Naive B cell (primary cell): ENCODE measurements at places on chromosomes 3 and 15. TPM values are rescaled to one million over a fixed set of nuclear protein-coding genes. Genes with fewer than 3 reads are reported as not detected.

The DNAJC17 gene
- 26.3 TPM for polyA plus RNA-seq

The WHAMM gene
- 5.4 TPM for polyA plus RNA-seq

The NEK10 gene
- polyA plus RNA-seq, result 0.35 TPM

The TMEM158 gene
- polyA plus RNA-seq, result not detected

The NLGN1 gene
- not detected for polyA plus RNA-seq

The ELP6 gene
- 59.9 TPM for polyA plus RNA-seq

The ALDH1A2 gene
- not detected for polyA plus RNA-seq

The KIF7 gene
- not detected for polyA plus RNA-seq

The UCN2 gene
- not detected for polyA plus RNA-seq

The NSMCE3 gene
- polyA plus RNA-seq, result 39.8 TPM

The HHATL gene
- not detected for polyA plus RNA-seq

The MCF2L2 gene
- polyA plus RNA-seq, result not detected

The NR1I2 gene
- not detected for polyA plus RNA-seq

The CDV3 gene
- 33.3 TPM for polyA plus RNA-seq

The CNTN6 gene
- not detected for polyA plus RNA-seq

The IQCF5 gene
- polyA plus RNA-seq, result not detected

The CPA3 gene
- not detected for polyA plus RNA-seq

The PRTG gene
- polyA plus RNA-seq, result not detected

The LYZL4 gene
- polyA plus RNA-seq, result not detected

The ITIH1 gene
- polyA plus RNA-seq, result 3.7 TPM

The RBMS3 gene
- 0.12 TPM for polyA plus RNA-seq

The TUSC7 gene
- polyA plus RNA-seq, result not detected

The IL12A gene
- polyA plus RNA-seq, result 5.3 TPM

The IL5RA gene
- polyA plus RNA-seq, result 0.49 TPM

The ZMYND10 gene
- not detected for polyA plus RNA-seq

The CAV3 gene
- polyA plus RNA-seq, result not detected

The MYO1E gene
- 37.7 TPM for polyA plus RNA-seq

The TMC3 gene
- polyA plus RNA-seq, result not detected

The ACTRT3 gene
- 0.45 TPM for polyA plus RNA-seq

The NTRK3 gene
- not detected for polyA plus RNA-seq

The PLA2G4B gene
- not detected for polyA plus RNA-seq

The P3H2 gene
- not detected for polyA plus RNA-seq

The SMCO1 gene
- not detected for polyA plus RNA-seq

The SERINC4 gene
- polyA plus RNA-seq, result 2.2 TPM

The CNTN4 gene
- not detected for polyA plus RNA-seq

The SNURF gene
- polyA plus RNA-seq, result 20.7 TPM

The RTP1 gene
- not detected for polyA plus RNA-seq

The PLA1A gene
- not detected for polyA plus RNA-seq

The CFAP92 gene
- polyA plus RNA-seq, result not detected

The SPRED1 gene
- 0.18 TPM for polyA plus RNA-seq

The CCR9 gene
- 2.0 TPM for polyA plus RNA-seq
